ENCODE measurements at places on chromosomes 13 and 19.

- no peak for DNase-seq
Measured at GRCh38 chr13:111168107-111168506, 53.0 kb downstream of the ARHGEF7 start.

GRCh38 chr13:35190241-35190640 is 248.2 kb downstream of the NBEA start:
- no peak for DNase-seq

DNA sequence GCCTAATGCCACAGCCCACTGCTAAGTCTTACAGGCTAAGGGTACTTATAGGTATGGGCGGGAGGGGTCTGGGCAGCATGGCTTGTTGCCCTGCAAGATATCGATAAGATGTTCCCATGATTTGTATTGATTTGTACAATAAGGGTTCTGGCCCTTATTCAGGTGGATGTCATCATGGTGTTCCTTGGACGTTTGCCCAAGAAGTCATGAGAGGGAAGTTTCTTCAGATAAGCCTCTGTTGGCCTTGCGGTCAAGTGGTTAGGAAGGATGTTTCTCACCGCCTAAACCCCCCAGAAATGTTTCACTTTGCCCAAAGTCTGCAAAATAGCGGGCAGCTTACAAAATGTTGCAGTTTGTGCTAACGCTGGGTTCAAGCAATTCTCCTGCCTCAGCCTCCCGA is 7.3 kb downstream of the PARP4 start:
- DNase-seq: no peak

- DNase-seq: no peak
Measured at GRCh38 chr13:93862259-93862658, 617.2 kb downstream of the DCT start.

GRCh38 chr13:96415831-96416385 is 326.0 kb downstream of the HS6ST3 start:
- no peak for DNase-seq

DNA sequence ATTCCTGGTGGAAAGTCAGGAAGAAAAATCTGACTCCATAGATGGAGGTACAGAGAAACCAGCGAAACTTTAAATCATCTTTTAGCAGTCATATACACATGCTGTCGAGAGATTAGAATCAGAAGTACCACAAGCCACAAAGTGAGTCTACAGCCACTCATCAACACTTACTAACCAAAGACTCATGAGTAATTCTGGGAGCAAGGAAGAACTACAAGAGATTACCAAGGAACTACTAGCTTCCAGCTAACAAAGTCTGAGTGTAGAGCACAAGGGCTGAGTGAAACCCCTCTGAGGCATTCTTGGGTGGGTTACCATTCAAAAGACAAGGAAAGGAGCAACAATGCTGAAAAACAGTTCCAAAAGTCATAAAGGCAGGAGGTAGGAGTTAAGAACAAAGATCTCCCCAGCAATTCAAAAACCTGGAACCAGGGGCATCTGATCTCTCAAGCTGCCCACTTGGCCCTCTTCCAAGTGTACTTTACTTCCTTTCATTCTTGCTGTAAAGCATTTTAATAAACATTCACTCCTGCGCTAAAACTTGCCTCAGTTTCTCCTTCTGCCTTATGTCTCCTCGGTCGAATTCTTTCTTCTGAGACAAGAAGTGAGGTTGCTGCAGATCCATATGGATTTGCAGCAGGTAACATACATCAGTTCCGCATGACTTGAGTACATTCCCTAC is 13.0 kb downstream of the RBM26 start:
- no peak for DNase-seq

GRCh38 chr13:46320406-46320805 is 66.6 kb downstream of the RUBCNL start:
- no peak for DNase-seq

- peak; percentile 30 for DNase-seq
Measured at GRCh38 chr13:51148952-51149573, 38.0 kb upstream of the C13orf42 start.

- DNase-seq: no peak
Measured at GRCh38 chr13:89686171-89686570, 1661.3 kb upstream of the MIR17HG start.

DNA sequence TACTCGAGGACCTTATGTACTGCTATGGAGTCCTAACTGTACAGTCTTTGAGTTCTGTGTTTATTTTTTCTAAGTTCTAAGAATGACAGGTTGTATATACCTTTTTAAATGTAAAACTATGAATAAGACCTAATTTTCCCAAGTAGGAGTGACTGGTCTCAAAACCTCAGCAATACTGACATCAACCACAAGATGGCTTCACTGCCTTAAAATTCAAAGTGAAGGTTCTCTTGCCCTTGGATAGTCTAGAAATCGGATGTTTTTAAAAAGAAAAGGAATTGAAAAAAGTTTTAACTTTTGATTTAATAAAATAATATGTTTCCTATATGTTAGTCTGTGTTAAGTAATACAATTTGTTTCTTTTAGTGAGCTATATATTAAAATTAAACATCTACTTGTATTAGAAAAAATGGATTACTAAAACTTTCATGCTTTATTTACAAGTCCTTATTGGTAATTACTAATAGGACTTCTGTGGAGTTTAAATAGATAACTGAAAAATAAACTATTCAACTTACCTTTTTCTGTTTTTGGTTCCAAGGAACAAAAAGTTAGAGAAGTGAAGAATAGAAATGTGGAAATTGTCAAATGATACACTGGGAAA is 52.0 kb downstream of the TDRD3 start:
- DNase-seq: peak; percentile 44

GRCh38 chr19:2049741-2050348 is 1.2 kb downstream of the MKNK2 start:
- peak; percentile 56 for DNase-seq

GRCh38 chr19:5489551-5489950 is 34.3 kb downstream of the ZNRF4 start:
- DNase-seq: no peak

GRCh38 chr19:32606289-32606688 is 25.3 kb downstream of the PDCD5 start:
- DNase-seq: no peak
